ENCODE measurements at places on chromosomes 4 and X. TPM values are rescaled to one million over a fixed set of nuclear protein-coding genes. Genes with fewer than 3 reads are reported as not detected.

The SPANXN3 gene
- polyA plus RNA-seq, result not detected

The HEPH gene
- polyA plus RNA-seq, result not detected

The LRP2BP gene
- 0.36 TPM for polyA plus RNA-seq

The STK26 gene
- polyA plus RNA-seq, result 114 TPM

The UGT2B15 gene
- polyA plus RNA-seq, result not detected

The HTN1 gene
- polyA plus RNA-seq, result not detected

The MAGEB1 gene
- not detected for polyA plus RNA-seq

The SOD3 gene
- polyA plus RNA-seq, result not detected

All from immature natural killer cell (primary cell).